ENCODE measurements at places on chromosomes 2 and 18.

- DNase-seq: no peak
Observed at GRCh38 chr18:79991494-79991893, 3.1 kb upstream of the TXNL4A start.

DNA sequence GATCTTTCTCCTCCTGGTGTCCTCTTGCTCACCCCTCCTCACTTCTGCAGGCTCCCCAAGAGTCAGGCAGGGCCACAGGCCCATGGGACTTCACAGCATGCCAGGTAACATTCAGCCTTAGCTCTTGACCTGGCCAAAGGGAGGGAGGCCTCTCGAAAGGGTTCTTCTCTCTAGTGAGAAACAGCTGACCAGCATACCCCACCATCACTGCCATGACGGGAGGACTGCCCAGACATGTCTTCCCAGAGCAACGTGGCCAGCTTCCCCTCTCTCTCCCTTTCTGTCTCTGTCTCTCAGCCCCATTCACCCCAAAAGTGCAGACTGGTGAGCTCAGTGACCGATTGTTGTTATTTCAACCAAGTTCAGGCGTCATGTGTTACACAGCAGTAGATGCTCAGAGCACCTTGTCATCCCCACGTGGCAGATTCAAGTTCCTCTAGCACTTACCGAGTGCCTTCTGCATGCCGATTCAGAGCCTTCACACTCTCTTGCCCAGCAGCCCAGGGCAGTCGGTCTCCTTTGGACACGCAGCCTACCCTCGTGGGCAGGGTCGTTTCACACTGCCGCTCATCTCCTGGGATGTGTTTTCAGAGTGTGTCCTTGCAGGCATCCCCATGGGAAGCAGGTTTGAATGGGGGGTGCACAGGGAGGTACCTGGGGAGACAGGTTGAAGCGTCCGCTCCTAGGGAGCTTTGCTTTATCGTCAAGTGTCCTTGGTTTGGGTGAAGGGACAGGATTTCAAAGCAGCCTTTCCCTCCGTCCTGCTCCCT lies 259.9 kb downstream of the NDUFA10 start:
- no peak for DNase-seq

DNA sequence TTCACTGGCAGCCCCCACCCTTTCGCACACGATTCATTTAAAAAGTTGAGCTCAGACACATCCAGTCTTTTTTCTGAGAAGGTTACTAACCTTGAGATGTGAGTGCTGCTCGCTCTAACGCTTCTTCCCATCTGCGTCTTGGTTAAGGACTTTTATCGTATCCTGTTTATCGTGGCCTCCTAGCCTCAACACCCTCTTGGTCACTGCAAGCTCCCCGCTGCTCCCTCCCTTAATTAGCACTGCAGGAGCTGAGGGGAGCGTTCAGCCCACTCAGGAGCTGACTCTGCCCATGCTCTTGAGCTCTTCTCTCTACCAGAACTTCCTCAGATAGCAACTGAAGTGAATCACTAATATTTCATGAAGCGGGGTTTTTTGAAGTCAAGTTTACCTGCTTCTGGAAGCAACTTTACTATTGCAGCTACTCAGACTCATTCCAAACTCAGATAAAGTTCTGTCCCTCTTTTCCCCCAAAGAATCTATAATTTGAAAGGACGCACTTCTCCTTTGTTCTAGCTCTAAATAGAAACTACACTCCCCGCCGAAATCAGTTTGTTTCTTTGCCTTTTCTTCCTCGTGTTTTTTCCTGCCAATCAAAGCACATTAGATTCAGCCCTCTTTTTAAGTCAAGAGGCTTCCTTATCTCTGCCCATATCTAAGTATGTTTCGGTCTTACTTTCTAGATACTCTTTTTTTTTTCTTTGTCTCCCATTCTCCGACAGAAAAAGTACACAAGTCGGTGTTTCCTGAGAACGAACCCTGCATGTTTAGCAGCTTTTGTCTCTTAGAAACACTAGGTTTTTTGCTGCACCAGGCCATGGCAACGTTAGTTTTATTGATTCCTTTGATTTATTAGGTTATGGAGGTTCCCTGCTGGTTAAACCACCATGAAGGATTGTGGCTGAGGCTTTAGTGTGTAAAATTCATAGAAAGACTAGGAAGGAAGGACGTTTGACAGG lies 9.3 kb upstream of the CD226 start:
- no peak for DNase-seq

- DNase-seq: no peak
Observed at GRCh38 chr2:226140594-226140993, 659.0 kb downstream of the IRS1 start.

GRCh38 chr2:75494137-75494769 lies 66.5 kb downstream of the EVA1A start:
- DNase-seq: no peak

- peak; percentile 85 for DNase-seq
Observed at GRCh38 chr18:57542812-57543427, 43.6 kb downstream of the FECH start.

GRCh38 chr2:160294339-160294803 lies 94.3 kb upstream of the ITGB6 start:
- DNase-seq: peak; percentile 88

- no peak for DNase-seq
Observed at GRCh38 chr2:86230961-86231360, 31.7 kb downstream of the MRPL35 start.

DNA sequence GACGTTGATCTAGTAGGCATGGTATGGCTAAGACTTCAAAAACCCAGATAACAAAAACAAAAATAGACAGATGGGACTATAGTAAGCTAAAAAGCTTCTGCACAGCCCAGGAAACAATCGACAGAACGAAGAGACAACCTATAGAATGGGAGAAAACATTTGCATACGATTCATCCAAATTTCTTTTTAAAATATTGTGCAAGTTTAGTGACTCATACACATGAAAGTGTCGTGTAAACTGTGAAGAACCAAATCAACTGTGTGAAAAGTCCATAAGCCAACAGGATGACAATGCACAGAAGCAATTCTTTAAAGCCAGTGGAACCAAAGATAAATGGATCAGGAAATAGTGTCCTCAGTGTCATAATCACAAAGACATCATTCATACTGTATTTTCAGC lies 671.1 kb downstream of the RNF144A start:
- peak; percentile 21 for DNase-seq

DNA sequence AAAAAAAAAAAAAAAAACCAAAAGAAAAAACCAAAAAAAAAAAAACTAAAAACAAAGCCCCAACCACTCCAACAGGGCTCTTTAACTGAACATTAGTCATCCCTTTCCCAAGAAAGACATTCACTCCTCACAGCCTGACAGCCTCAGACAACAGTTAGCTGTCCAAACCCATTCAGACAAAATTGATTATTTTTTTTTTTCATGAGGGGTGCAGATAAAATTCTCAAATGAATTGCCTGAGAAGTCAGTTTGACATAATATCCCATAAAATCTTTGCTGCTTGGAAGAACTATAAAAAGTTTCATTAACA lies 206.1 kb upstream of the REV1 start:
- DNase-seq: peak; percentile 60

DNA sequence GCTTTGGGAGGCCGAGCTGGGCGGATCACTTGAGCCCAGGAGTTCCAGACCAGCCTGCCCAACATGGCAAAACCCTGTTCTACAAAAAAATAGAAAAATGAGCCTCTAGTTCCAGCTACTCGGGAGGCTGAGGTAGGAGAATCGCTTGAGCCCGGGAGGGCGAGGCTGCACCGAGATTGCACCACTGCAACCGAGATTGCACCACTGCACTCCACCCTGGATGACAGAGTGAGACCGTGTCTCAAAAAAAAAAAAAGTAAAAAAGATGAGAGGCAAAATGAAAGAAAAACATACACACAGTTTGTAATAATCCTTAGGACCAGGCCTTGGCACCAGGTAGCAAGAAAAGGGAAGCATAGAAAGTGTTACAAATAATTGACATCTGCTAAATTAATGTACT lies 22.0 kb downstream of the RBM43 start:
- no peak for DNase-seq

DNA sequence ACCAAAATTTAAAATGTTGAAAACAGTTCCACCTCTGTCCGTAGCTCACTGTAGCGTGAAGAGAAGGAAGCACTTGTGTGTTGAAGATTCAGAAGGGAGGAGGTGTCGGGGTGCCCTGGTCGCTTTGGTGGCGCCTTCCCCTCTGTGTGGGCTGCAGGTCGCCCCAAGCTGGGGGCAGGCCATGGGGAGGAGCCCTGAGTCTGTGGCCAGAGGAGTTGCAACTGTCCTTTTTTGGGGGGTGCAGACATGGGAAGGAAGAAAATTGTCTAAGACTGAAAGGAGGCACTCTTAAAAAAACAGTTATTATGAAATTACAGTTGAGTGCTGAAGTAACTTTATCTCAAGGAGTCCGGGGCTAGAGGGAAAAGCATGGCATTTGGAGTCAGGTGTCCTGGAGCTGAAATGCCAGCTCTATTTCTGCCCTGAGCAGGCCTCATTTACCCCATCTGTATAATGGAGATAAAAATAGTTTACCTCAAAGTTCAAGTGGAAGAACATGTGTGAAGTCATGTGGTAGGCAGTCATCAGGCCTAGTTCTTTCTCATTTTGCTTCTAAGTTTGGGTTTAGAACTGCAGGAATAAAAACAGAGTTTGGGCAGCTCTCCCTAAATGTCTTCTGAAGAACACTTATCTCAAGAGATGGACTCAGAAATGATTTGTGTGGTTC lies 82.1 kb downstream of the RNF144A start:
- no peak for DNase-seq

DNA sequence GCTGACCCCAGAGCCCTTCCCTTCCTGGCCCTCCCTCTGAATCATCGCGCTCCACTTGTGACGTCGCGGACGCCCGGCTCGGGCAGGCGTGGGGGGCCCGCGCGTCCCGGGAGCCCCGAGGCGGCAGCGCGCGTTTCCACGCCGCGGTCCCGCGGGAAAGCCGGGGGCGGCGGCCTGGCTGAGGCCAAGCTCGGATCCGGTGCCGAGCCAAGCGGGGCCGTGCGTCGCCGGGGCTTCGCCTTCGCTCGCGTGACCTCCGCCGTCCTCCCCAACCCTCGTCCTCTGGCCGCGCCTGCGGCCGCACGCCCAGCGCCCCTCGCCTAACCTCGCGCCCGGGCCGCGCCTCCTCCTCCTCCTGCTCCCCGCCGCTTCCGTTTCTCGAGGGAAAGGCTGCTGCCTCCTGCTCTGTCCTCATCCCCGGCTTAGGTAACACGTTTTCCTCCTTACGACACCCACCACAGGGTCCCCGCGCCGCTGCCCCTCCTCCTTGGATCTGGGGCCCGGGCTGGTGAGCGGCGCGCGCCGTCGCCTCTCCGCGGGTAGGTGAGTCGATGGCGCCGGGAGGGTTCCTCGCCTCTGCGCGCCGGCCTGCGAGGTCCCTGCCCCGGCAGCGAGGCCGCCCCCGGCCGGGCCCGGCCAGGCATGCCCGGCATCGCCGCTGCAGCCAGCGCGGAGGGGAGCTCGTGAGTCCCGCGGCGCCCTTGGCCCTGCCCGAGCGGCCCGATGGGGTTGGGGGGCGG lies at the start of gene INPP1:
TSS of gene INPP1 (plus strand) at position 54 of the 740 bp plus-strand sequence. CDS start 16,514 bp downstream, outside the sequence.
- DNase-seq: peak; percentile 51

GRCh38 chr2:74071426-74071825 lies 76.3 kb downstream of the BOLA3 start:
- no peak for DNase-seq

GRCh38 chr2:148674063-148675020 lies 29.8 kb downstream of the EPC2 start:
- DNase-seq: peak; percentile 29

GRCh38 chr2:75020476-75020875 lies 62.0 kb downstream of the POLE4 start:
- no peak for DNase-seq

- DNase-seq: no peak
Observed at GRCh38 chr2:238162251-238162845, 3.6 kb downstream of the ERFE start.

DNA sequence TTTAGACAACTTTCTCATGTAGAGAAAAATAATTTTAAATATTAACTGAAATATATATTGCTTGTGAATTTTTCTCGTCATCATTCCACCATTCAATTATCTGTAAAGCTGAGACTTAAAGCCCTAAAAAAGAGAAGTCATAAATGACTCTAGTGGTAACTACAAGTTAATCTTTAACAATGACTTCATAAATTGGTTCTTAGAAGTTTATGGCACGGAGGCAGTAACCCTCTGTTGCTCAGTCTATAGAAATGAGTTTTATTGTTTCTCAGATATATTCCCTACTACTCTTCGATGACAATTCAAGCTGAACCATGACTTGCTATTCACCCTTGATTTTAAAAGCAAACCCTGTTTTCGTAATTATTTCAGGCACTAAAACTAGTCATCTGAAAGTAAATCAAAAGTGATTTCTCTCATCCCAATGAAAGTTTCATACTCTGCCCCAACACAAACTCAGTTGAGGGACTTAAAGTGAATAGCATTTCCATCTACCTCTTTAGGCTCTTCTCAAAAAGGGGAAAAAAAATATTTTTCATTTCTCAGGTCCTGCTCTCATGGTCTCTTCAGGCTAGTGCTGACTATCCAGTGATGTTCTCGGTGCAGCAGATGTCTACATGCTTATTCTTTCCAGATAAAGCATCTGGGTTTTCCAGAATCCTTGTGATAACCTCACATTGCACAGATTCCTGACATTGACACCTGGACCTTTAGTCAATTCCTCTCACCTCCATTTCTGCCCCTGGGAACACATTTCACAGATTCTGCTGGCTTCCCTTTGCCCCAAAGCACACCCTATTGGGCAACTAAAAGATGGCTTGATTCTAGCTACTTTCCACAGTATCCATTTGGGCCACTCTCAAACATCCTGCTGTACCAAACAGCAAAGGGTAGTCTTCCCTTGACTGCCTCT lies 207.8 kb upstream of the LRATD1 start:
- DNase-seq: no peak

GRCh38 chr2:234198976-234199375 lies 148.5 kb downstream of the SPP2 start:
- DNase-seq: no peak

DNA sequence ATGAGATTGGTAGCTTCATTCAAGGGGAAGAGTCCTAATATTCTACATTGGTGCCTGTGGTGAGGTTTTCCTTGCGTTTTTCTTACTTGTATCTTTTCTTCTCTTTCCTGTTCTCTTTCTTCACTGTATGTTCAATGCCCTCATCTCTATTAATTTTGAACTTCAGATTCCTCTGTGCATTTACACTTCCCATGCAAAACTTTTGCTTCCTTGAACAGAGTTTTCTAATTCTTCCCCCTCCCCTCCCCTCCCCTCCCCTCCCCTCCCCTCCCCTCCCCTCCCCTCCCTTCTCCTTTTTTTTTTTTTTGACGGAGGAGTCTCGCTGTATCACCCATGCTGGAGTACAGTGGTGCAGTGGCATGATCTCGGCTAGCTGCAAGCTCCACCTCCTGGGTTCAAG lies 388.3 kb downstream of the LRRTM1 start:
- DNase-seq: no peak

DNA sequence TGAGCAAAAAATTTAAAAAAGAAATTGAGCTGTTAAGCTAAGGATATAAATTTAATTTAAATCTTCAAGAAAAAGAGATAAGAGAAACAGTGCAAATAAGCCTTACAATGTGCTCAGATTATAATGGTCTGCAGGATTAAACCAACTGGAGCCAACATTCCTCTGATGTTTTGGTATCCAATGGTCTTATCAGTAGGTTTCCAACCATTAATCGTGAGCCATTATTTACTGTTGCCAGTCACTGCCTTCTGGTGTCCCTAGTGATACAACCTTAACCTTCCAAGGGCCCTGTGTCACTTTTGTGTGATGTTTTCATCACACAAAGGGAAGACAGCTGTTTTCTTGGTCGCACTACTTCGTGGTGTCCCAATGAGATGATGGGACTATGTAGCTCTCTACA lies 134.5 kb upstream of the CTAGE1 start:
- no peak for DNase-seq

- DNase-seq: no peak
Observed at GRCh38 chr2:105070010-105070865, 32.4 kb downstream of the MRPS9 start.

- no peak for DNase-seq
Observed at GRCh38 chr2:38421274-38422056, 44.4 kb upstream of the ATL2 start.

- DNase-seq: no peak
Observed at GRCh38 chr18:47168913-47169312, 7.3 kb downstream of the IER3IP1 start.

Data from fibroblast of upper back skin (primary cell).